ENCODE measurements at places on chromosomes 5 and 9.

DNA sequence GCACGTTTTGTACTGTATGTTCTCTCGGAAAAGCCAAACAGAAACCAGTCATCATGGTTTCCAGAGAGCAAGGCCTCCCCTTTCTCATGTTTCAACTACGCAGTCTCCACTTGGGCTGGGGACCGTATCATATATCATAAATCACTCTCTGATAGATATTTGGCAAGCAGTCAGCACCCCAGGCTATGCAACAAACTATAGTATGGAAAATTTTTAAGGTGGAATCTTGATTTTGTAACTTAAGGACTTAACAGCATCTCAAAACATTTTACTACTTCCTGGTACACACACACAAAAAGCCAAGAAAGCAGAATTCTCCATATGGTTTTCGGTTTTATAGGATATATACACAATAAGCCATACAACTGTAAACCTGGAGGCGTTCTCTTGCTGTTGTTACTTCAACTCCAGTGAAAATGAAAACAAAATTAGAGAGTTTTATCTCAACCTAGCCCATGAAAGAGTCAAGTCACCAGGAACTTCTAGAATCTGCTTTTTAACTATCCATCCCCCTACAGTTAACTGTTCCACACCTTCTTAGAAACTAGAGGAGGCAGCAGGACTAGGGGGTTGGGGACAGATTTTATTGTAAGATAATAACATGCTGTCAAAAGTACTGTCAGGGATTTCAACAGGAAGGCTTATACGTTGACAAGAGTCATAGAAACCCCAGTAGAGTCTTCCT, 283.4 kb downstream of the NFIB start:
- peak; percentile 19 for DNase-seq

GRCh38 chr9:134276453-134277245, 49.6 kb upstream of the RXRA start:
- no peak for DNase-seq

- no peak for DNase-seq
Measured at GRCh38 chr9:136729144-136729543, 13.6 kb downstream of the LCN10 start.

- DNase-seq, result no peak
Measured at GRCh38 chr5:133149345-133149744, 97.5 kb downstream of the HSPA4 start.

DNA sequence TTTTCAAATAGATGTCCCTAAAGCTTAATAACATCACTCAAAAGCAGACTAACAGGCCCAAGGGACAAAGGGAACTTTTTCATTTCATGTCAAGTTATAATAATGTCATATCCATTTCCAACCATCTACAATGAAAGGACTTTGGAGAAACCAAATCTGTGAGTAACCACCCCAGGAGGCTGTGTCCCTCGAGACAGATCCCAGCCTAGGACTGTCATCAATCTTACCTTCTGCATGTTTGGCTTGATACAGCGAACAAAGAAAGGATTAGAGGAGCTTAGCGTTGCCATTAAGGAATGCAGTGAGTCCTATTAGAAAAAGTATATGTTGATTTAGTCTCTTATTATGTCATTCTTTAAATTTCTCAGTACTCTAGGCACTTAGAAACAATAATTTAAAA, 137.8 kb upstream of the RETREG1 start:
- DNase-seq, result no peak

Data from ELR (cell line).